ENCODE measurements at places on chromosomes 2 and 18.

DNA sequence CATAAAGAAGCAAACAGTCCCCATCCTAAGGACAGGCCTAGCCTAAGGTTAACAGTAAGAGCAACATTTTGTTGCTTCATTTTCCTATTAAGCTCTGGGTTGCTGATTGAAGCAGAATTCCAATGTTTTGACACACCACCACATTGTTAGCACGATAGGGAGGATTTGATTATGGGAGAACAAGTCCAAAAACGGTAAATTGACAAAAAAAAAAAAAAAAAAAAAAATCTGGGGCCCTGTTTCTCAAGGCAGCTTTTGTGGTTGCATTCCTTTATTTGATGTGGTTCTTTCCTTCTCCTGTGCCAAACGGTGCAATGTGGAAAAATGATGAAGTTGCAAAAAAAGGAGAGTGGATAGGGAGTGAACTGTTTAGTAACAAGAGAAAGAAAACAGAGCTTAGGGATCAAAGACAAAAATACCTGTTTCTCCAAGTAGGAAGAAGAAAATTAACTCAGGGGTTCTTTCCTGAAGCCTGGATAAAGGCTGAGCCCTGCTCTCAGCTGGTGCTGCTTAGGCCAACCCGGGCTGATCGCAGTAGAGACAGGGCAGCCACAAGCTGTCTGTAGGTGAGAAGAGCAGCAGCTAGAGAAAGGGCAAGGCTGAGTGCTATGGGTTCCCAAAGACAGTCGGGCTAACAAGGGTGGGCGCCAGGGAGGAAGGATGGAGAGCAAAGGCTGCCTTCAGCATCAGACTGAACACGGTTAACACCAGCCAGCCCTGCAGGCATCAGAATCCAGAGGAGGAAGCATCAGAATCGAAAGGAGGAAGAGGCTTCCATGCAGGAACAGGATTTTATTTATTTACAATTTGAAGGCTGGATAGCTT lies 167.8 kb upstream of the FOSL2 start:
- no peak for DNase-seq

DNA sequence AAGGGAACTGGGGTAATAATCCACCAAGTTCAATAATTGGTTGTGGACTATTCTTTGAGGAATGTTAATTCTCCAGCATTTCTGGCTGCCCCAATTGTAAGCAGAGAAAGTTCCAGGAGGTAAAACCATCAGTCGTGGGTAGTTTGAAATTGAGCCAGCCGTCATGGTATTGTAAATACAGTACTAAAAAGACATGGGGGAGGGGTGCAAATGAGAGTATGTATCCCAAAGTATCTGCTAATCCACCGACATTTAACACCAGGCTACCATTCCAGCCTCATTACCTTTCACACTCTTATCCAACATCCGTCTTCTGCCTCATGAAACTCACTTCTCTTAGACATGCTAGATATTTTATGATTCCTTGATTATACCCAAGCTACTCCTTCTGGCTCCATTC lies 507.9 kb downstream of the ERBB4 start:
- DNase-seq: no peak

GRCh38 chr18:62751341-62751821 lies 36.0 kb downstream of the PHLPP1 start:
- DNase-seq: no peak

DNA sequence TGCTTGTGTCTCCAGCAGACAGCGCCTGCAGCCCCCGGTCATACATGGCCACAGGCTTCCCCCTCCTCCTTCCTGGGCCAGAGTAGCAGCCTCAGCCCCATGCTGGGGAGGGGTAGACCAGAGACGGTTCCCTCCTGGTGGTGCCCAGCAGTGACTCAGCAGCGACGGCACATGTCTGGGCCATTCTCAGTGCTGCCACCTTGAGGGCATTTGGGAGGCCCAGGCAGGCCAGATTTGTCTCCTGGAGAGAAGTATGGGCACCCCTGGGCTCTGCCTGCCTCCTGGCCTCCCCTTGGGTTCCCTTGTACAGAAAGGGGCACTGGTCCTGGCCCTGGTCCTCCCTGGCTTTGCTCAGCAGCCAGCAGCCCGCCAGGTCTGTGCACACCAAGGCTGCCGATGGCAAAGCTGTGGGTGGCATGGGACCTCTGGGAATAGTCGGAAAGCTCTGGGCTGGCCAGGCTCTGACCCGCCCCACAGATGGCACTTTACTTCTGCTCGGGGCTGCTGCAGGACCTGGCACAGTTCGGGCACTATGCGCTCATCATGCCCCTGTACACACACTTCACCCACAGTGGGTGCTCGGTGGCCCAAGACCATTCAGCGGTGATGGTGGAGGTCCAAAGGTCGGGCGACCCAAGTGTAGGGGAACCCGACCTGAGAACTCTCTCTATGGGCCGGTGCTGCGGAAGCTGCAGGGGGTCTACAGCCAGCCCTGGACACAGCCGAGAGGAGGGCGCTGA lies 11.4 kb upstream of the ALPI start:
- DNase-seq: peak; percentile 88

GRCh38 chr2:16604236-16604635 lies 61.4 kb downstream of the CYRIA start:
- DNase-seq: no peak

DNA sequence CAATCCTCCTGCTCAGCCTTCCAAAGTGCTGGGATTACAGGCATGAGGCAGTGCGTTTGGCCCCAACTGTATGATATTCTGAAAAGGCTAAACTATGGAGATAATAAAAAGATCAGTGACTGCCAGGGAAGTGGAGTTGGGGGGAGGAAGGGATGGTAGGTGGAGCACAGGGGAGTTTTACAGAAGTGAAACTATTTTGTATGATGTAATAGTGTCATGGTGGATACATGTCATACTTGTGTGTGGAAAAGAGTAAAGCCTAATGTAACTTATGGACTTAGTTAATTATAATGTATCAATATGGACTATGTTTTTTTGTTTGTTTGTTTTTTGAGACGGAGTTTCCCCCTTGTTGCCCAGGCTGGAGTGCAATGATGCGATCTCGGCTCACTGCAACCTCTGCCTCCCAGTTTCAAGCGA lies 2.9 kb upstream of the GGCX start:
- DNase-seq: no peak

Data from 8988T (cell line).